ENCODE measurements at places on chromosomes 4 and X.

DNA sequence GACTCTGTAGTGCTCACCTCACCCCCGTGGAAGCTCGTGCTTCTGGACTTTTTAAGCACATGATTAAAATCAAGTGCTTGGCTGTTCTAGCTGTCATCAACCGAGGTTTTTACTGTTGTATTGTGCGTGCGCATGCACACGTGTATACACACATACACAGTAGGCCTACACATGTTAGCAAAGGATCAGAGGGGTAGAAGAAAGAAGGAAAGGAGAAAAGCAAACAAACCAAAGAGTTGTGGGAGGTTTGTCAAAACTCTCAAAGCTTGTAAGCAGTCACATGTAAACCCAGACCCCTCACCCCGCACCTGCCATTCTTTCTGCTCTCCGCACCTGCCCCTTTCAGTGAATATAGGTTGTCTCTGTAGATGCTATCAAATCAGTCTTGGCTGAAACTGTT is 311.8 kb downstream of the HS3ST1 start:
- DNase-seq, result no peak

GRCh38 chr4:118814891-118815290 is 21.0 kb downstream of the SEC24D start:
- no peak for DNase-seq

DNA sequence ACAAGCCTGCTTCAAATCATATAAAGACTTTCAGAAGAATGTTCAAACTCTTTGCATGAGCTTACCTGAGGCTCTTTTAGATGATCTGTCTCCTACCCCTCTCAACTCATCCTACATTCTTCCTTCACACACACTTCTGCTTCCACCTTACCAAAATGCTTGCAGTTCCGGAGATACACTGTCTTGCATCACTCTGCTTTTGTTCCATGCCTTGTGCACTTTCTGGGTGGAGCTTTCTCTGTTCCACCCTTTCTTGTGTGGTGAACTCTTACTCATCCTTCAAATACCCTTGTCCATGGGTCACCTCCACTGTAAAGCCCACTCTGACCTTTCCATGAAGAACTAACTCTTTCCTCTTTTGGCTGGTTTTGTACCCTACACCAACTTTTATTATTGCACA is 18.4 kb upstream of the MGST2 start:
- DNase-seq, result no peak

DNA sequence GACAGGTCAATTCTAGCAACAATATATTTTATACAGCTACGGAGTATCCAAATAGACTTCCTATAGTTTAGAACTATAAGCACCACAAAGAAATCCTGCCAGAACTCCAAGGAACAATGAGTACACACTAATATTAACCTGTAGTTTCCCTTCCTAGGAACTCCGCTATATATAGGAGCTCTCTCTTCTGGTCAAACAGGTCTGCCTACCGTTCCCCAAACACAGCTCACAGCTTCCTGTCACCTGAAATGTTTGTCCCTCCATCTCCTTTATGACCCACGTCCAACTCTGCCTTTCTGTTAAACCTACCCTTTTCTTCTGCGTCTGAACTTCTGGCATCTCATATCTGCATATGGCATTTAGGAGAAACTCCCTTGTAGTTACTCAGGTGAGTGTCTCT is 10.5 kb upstream of the GJB1 start:
- no peak for DNase-seq

DNA sequence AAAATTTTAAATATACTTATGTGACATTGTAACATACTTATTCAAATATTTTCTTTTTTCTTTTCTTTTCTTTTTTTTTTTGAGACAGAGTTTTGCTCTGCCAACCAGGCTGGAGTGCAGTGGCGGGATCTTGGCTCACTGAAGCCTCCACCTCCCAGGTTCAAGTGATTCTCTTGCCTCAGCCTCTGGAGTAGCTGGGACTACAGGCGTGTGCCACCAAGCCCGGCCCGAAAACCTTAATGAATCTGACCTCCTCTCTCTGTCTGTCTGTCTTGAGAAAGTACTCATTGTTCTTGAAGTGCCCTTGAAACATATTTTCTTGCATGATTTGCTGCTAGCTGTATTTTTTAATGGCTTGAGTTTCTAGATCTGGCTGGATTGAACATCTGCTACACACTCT is 136.8 kb downstream of the ANAPC4 start:
- DNase-seq, result no peak

DNA sequence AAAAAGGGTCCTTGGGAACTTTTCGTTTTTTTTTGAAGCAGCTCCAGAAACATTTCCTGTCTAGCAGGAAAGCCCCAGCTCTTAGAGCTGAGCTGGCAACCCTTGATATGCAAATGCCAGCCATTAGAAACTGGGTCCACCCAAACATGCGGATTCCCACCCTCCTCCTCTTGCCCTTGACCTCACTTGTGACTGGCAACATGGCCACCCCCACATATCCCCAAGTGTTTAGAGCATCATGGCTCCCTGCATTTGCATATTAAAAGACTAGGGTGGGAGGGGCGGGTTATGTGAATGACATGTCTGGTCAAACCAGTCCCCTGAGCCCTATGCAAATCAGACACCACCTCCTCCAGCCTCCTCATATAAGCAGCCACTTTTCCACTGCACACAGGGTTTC is 671.1 kb downstream of the FAT4 start:
- peak; percentile 1 for DNase-seq

DNA sequence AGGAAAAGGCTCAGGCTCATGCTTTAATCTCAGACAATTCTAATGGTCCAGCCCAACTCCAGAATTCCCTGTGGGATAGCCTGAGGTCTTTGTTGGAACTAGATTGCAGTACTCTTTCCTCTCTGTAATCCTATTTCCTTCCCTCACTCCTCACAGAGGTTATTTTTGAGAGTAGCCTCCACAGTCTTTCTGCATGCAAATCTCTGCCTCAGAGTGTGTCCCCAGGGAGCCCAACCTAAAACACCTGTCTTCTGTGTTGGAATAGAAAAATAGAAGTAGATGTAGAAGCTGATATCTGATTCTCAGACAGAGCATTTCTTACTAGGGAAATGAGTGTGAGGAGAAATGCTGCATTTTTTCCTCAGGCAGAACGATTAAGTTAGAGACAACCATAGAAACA is 915.5 kb upstream of the EPHA5 start:
- DNase-seq, result no peak

DNA sequence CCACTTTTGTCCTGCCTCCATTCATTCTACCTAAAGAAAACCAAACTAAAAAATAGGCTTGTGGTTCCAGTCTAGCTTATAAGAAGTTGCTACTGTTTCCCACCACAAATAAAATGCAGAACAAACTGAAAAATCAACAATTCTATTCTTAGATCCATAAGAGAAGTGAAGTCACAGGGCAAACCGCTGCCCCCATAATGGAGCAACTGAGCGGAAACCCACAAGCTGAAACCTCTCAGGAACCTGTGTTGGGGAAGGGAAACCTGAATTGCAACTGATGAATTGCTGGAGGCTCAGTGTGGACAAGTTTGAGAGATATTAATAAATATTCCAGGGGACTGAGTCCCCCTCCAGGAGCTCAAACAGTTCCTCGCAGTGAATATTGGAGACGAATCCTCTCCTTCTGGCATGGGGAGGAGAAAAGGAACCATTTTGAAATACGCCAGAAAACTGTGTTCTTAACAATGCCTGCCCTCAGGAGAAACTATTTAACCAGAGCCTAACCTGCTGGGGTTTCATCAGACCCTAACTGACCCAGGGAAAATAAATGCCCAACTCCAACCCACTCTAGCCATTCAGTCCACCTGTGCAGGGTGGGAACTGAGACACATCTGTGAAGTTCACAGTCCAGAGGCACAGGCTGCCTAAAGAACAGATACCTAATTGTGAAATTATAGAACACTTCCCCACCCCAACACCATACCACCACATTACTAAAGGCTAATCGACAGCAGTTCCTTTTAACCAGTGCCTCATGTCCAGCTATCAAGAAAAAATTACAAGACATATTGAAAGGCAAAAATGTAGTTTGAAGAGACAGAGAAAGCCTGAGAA is 22.8 kb upstream of the SH3RF1 start:
- no peak for DNase-seq

DNA sequence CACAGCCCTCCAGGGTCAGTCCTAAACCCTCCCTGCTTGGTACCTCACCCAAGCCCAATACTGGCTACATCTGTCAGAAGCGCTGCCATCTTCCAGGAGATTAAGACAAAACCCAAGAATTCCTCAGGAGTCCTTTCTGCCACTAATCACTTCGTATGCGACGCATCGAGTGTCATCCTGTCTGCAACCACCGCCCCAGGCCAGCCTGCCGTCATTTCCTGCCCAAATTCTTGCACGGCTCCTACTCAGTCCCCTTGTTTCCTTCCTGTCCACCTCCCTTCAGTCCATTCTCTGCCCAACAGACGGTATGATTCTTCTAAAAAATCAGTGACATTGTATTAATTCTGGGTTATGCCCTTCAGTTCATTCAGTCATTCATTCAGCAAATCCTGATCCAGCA is 113.6 kb downstream of the NFKB1 start:
- no peak for DNase-seq

- DNase-seq, result no peak
Observed at GRCh38 chrX:136032370-136032769, 47.1 kb downstream of the SLC9A6 start.

- peak; percentile 67 for DNase-seq
Observed at GRCh38 chr4:65538571-65538970, 131.7 kb downstream of the EPHA5 start.

- no peak for DNase-seq
Observed at GRCh38 chrX:21905313-21905712, 35.2 kb upstream of the SMS start.

DNA sequence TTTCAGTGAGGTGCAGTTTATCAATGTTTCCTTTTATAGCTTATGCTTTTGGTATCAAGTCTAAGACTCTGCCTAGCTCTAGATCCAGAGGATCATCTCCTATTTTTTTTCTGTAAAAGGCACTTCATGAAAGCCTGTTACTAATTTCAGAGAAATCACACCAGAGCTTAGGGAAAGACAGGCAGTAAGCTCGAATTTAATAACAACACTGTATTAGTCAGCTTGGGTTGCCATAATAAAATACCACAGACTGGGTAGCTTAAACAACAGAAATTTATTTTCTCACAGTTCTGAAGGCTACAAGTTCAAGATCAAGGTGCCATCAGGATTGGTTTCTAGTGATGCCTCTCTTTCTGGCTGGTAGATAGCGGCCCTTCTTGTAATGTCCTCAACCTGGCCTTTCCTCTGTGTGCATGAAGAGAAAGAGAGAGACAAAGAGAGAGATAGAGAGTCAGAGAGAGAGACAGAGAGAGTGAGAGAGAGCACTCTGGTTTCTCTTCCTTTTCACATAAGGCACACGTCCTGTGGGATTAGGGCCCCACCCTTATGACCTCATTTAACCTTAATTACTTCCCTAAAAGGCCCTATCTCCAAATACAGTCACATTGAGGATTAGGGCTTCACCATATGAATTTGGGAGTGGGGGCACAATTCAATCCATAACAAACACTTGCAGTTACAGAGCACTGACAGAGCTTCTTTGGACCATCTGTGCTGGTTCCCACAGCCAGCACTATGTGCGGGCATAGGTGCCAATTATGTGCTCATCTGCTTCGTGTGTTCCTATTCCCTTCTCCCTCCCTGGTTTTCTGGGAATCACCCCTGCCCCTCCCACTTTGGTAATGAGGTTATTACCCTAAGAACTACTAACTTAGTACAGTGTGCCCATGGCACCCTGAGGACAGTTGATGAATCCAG is 114.8 kb upstream of the MED14 start:
- peak; percentile 21 for DNase-seq

GRCh38 chrX:17814557-17814956 is 46.5 kb downstream of the RAI2 start:
- no peak for DNase-seq

DNA sequence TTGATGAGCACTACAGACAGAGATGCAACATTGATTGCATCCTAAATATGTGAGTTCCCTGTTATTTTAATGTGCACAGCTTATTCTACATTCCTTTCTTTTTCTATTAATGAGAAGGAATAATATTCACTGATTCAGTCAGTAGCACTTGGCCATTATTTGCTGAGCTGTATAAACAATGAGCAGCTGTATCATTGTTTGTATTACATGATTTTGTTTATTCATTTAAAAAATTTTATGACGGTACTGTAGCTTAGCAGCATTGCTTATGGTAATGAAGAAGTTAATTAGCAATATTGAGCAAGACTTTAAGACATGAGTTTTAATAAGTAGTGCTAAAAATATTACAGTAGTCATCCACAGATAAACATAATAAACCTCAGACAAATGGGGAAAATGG is 582.0 kb downstream of the ADGRL3 start:
- no peak for DNase-seq

- DNase-seq, result no peak
Observed at GRCh38 chrX:6826856-6827255, 291.9 kb upstream of the VCX3A start.

DNA sequence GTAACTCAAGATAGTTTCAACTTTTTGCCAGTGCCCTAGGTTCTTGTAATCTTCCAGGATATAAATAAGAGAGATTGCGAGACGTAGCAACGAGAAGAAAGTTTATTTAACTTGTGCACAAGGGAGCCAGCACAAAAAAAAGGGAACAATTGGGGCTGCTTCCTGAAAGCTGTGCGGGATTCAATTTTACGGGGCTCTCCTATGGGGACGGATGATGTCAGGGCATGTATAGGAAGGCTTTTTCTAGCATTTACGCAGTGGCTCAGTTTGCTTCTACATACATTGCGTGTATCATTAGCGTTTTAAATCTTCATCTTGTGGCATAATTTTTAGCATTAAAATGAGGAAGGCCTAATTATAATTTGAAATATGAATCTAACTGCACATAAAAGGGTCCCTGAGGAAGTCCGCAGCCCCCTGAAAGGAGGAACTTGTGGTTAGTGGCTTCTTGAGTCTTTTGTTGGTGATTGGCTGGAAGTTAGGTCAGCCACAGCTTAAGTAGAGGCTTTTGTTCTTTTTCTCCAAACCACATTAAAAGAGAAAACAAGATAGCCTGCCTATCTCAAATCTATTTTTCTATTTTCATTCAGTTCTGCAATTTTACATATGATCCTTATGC is 668.2 kb upstream of the NDST4 start:
- no peak for DNase-seq

- no peak for DNase-seq
Observed at GRCh38 chrX:18389966-18390365, 35.4 kb upstream of the CDKL5 start.

GRCh38 chrX:91079342-91080114 is 355.1 kb upstream of the PABPC5 start:
- DNase-seq, result no peak

GRCh38 chrX:96843566-96843965 is 40.1 kb upstream of the RPA4 start:
- peak; percentile 36 for DNase-seq

GRCh38 chr4:25523405-25523804 is 132.2 kb upstream of the SLC34A2 start:
- no peak for DNase-seq

- DNase-seq, result no peak
Observed at GRCh38 chr4:10480616-10481015, 23.4 kb upstream of the ZNF518B start.

GRCh38 chrX:152861116-152861515 is 30.3 kb downstream of the NSDHL start:
- DNase-seq, result peak; percentile 59

- DNase-seq, result no peak
Observed at GRCh38 chr4:17763416-17763815, 18.0 kb downstream of the FAM184B start.

GRCh38 chrX:6053141-6053540 is 175.5 kb downstream of the NLGN4X start:
- no peak for DNase-seq

Data from amniotic epithelial cell (primary cell).